Kidney (tissue), 22 donors: ENCODE measurements at places on chromosomes 2 and 18. TPM values are rescaled to one million over a fixed set of nuclear protein-coding genes. Genes with fewer than 3 reads are reported as not detected.

The SEPTIN2 gene
- polyA plus RNA-seq = 187 TPM

The C18orf54 gene
- 0.65 TPM for polyA plus RNA-seq

The RBM44 gene
- polyA plus RNA-seq = not detected

The SH2D6 gene
- 3.2 TPM for polyA plus RNA-seq

- DNase-seq = peak; percentile 96
Measured at GRCh38 chr2:163735685-163736432, at the start of gene FIGN. Gene FIGN (minus strand): TSS chr2:163736008. CDS start chr2:163734927, 1,081 bp downstream.
